Renal cortex interstitium (tissue), 15 donors: ENCODE measurements at places on chromosomes 12 and 14. TPM values are rescaled to one million over a fixed set of nuclear protein-coding genes. Genes with fewer than 3 reads are reported as not detected.

DNA sequence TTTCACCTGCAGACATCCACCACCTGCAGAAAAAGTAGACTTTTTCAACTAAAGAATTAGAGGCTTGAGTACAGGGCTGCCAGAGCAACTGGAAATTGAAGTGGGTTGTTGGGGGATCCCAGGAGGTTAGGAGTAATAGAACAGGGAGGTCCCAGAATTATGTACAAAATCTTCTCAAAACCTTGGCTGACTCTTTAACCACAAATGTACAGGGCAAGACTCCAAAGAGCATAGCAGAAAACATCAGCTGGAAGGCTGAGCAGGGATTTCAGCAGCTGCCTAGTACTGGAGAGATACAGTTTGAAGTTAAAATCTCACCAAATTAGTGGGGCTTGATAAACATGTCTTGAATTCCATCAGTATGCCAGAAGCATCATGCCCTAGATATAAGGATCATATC lies 191.6 kb downstream of the CRADD start:
- no peak for DNase-seq

- DNase-seq: no peak
Measured at GRCh38 chr12:122852336-122853275, 17.3 kb downstream of the HIP1R start.

- no peak for DNase-seq
Measured at GRCh38 chr12:26711569-26711968, 121.4 kb downstream of the ITPR2 start.

GRCh38 chr14:104698688-104699425 lies 9.4 kb downstream of the INF2 start:
- no peak for DNase-seq

- DNase-seq: no peak
Measured at GRCh38 chr14:53109105-53110041, 43.8 kb downstream of the DDHD1 start.

DNA sequence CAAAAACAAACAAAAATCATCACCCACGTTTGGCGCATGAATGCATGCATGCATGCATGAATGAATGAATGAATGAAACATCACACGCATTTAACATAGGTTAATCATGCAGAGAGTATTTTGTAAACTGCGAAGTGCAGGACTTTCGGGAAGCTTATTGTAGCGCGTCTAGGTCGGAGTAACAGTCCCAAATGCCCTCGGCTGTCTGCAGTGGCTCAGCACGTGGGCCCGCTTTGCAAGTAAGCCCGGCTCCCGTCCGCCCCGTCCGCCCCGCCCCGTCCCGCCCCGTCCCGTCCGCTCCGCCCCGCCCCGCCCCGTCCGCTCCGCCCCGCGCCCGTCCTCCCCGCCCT lies 263 bp upstream of the IFT81 start:
- DNase-seq: no peak

Gene KLRG1
- polyA plus RNA-seq: 1.8 TPM
